ENCODE measurements at places on chromosomes 2 and 18. TPM values are rescaled to one million over a fixed set of nuclear protein-coding genes. Genes with fewer than 3 reads are reported as not detected.

ALK gene
- polyA plus RNA-seq: 1.5 TPM

POTEJ gene
- polyA plus RNA-seq: 0.07 TPM

NTSR2 gene
- polyA plus RNA-seq: not detected

RBM45 gene
- 17.2 TPM for polyA plus RNA-seq

CCL20 gene
- polyA plus RNA-seq: 11.4 TPM

LBX2 gene
- polyA plus RNA-seq: 47.8 TPM

DSG2 gene
- 96.9 TPM for polyA plus RNA-seq

IL36RN gene
- polyA plus RNA-seq: not detected

ADAM23 gene
- 3.3 TPM for polyA plus RNA-seq

POTEC gene
- 0.06 TPM for polyA plus RNA-seq

C2orf72 gene
- polyA plus RNA-seq: 42.0 TPM

AKAIN1 gene
- 0.12 TPM for polyA plus RNA-seq

SLC9A2 gene
- 2.1 TPM for polyA plus RNA-seq

NLRC4 gene
- polyA plus RNA-seq: 1.4 TPM

MYO3B gene
- 0.30 TPM for polyA plus RNA-seq

GRB14 gene
- 8.7 TPM for polyA plus RNA-seq

ICA1L gene
- 10.7 TPM for polyA plus RNA-seq

PLCD4 gene
- polyA plus RNA-seq: 4.0 TPM

NAT8 gene
- 0.46 TPM for polyA plus RNA-seq

GBX2 gene
- not detected for polyA plus RNA-seq

KIF1A gene
- 15.8 TPM for polyA plus RNA-seq

C2orf66 gene
- polyA plus RNA-seq: 0.24 TPM

GAD1 gene
- polyA plus RNA-seq: 0.34 TPM

SLC40A1 gene
- 304 TPM for polyA plus RNA-seq

PIEZO2 gene
- polyA plus RNA-seq: 25.1 TPM

LHCGR gene
- polyA plus RNA-seq: 0.03 TPM

LPIN2 gene
- 54.1 TPM for polyA plus RNA-seq

SLC30A3 gene
- polyA plus RNA-seq: 0.57 TPM

EFR3B gene
- polyA plus RNA-seq: 6.2 TPM

LYG1 gene
- 3.1 TPM for polyA plus RNA-seq

AFF3 gene
- 4.8 TPM for polyA plus RNA-seq

ANO7 gene
- polyA plus RNA-seq: 31.7 TPM

GPC1 gene
- polyA plus RNA-seq: 16.3 TPM

MLPH gene
- polyA plus RNA-seq: 31.8 TPM

CCDC74B gene
- 3.1 TPM for polyA plus RNA-seq

FAHD2B gene
- polyA plus RNA-seq: 13.1 TPM

MRPS9 gene
- polyA plus RNA-seq: 32.8 TPM

UGT1A5 gene
- 0.15 TPM for polyA plus RNA-seq

UCN gene
- 3.4 TPM for polyA plus RNA-seq

WDR35 gene
- polyA plus RNA-seq: 9.8 TPM

EFHD1 gene
- polyA plus RNA-seq: 1.7 TPM

CCDC178 gene
- 0.36 TPM for polyA plus RNA-seq

SLC4A5 gene
- polyA plus RNA-seq: 1.5 TPM

ECEL1 gene
- 1.1 TPM for polyA plus RNA-seq

INHA gene
- polyA plus RNA-seq: 1.2 TPM

CCDC102B gene
- 8.2 TPM for polyA plus RNA-seq

HNMT gene
- polyA plus RNA-seq: 71.1 TPM

SERPINB11 gene
- not detected for polyA plus RNA-seq

PER2 gene
- polyA plus RNA-seq: 13.5 TPM

GPR45 gene
- 0.09 TPM for polyA plus RNA-seq

LDLRAD4 gene
- polyA plus RNA-seq: 9.1 TPM

Measured in large intestine (tissue), 12 donors.